ENCODE measurements at places on chromosomes 6 and 20.

GRCh38 chr20:45985573-45985972 is 13.6 kb upstream of the ZNF335 start:
- DNase-seq, result no peak

GRCh38 chr6:128368213-128368944 is 152.0 kb downstream of the PTPRK start:
- no peak for DNase-seq

DNA sequence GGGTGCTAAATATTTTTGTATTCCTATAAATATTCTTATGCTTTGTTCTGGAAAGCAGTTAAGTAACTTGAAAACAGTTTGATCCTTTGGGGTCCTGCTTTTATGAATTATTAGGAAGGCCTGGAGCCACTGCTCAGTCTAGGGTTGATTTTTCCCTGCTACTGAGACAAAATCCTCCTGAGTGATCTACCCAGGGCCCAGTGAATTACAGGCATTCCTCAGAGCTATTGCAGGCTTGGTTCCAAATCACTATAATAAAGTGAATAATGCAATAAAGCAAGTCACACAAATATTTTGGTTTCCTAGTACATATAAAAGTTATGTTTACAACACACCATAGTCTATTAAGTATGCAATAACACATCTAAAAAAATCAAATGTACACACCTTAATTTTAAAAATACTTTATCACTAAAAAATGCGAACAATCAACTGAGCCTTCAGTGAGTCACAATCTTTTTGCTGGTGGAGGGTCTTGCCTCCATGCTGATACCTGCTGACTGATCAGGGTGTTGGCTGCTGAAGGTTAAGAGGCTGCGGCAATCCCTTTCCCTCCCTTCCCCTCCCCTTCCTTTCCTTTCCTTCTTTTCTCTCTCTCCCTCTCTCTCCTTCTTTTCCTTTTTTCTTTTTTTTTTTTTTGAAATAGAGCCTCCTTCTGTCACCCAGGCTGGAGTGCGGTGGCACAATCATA is 43.0 kb downstream of the DNAAF9 start:
- DNase-seq, result no peak

DNA sequence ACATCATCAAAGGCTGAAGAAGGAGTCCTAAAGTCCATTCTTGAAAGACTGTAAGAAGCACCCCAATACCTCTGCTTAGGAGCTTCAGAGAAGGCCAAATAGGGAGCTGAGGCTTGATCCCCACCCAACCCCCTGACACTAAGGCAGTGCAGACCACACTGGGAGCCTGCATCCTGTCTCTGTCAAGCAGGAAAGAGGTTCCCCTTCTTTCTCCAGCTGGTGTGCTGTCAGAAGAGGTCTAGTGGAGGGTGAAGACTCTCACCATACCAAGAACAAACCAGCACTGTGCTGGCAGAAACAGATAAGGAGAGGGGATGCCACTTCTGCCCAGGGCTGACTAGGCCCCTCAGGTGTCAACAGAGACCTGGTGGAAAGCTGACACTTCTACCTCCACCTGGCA is 19.9 kb downstream of the GZF1 start:
- DNase-seq, result no peak

DNA sequence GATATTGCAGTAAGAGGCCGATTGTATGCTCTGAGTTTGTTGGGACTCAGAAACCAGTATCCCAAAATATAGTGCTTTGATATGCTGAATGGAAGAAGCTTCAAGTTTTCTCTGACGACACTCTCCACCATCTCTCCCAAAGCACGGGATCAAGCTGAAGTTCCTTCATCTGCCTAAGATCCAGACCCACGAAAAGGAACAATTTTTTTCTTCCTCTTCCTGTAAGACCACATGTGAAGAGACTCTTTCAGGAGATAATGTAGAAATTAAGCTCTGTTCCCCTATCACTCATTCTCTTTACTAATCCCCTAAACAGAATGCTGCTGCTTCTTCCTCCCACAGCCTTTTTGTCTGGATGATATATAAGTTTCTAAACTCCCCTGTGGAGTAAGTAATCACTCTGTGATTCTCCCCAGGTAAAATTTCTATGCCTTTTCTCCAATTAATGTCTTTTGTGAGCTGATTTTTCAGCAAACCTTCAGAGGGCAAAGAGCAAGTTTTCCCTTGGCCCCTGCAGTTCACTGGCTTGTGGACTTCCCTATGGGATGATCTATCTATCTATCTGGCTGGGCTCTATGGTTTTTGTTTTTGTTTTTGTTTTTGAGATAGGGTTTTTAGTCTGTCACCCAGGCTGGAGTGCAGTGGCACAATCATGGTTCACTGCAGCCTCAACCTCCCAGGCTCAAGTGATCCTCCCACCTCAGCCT is 13.5 kb upstream of the PNRC1 start:
- no peak for DNase-seq

GRCh38 chr6:19327241-19327640 is 509.9 kb upstream of the ID4 start:
- DNase-seq, result no peak

GRCh38 chr20:17916433-17916891 is 52.1 kb downstream of the SNX5 start:
- DNase-seq, result no peak

DNA sequence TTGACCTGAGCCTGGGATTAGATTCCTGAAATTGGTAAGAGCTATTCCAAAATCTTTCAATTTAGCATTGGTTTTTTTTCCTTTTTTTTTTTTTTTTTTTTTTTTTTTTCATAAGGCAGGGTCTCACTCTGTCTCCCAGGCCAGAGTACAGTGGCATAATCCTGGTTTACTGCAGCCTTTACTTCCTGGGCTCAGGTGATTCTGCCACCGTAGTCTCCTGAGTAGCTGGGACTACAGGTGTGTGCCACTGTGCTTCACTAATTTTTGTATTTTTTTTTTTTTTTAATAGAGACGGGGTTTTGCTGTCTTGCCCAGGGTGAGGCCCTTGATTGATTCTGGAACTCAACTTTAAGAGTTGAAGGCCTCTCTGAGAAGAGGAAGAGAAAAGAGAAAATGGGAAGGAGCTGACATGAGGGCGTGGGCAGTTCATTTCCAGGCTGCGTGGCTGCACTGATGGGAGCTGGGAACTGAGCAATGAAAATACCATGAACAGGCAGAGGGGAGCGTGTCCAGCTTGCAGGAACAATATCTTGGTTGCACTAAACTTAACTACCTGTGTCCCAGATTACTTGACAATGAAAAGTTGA is 24.6 kb downstream of the KDM1B start:
- DNase-seq, result no peak

DNA sequence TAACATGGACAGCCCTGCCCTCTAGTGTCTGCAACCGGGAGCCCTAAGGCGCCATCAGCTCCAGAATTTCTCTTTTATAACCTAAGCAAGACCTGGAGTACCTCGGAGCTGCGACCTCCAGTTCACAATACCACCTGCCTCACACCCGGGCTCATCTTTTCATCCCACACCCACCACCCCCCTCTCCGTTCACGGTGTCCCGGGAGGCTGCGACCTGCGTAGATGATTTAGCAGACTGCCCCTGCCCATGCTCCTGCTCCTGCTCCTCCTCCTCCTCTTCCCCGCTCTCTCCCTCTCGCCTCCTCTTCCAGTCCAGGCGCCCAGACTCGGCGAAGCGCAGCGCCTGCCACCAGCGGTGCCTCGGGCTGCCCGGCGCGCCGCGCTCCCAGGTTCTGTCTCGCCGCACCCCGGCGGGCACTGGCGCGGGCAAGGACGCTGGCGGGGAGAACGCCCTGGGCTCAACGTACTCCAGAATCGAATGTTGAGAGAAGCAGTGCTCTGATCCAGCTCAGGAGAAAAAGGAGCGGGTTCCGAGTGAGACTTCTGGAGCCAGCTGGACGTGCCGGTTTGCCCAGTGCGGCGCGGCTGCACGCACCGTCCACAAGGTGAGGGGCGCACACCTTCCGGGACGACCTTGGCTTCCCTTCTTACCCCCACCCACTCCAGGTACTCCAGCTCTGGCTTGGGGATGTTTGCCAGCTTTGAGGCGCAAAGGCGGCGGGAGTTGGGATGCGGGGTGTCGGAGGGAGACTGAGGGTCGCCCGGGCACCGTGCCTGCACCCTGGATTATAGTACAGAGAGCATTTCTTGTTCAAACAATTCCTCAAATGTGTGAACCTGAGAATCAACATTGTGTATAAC is at the start of gene HTR1E:
HTR1E (plus strand) TSS at position 310 of the 861 bp plus-strand sequence. CDS start 77,807 bp downstream, outside the sequence.
- DNase-seq, result no peak

GRCh38 chr20:64257107-64257757 is 1.7 kb downstream of the PCMTD2 start:
- DNase-seq, result no peak
